ENCODE measurements at places on chromosomes 12 and 14. TPM values are rescaled to one million over a fixed set of nuclear protein-coding genes. Genes with fewer than 3 reads are reported as not detected.

DNA sequence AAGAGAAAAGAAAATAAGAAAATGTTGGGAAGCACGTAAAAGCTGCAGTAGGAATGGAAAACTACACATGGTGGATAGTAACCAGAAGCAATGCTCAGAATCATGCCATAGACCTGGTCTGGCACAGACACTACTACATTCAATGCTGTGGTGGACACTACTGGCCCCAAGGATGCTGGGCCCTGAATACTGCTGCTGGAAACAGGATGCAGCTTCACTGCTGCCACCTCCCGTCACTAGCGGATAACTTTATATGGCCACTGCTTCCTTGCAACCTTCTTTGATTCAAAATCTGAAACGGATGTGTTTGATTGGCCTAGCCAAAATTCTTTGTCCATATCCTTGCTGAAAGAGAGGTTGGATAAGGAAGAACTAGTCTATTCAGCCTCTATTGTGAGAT, 30.7 kb downstream of the ADCY6 start:
- DNase-seq: no peak

DNA sequence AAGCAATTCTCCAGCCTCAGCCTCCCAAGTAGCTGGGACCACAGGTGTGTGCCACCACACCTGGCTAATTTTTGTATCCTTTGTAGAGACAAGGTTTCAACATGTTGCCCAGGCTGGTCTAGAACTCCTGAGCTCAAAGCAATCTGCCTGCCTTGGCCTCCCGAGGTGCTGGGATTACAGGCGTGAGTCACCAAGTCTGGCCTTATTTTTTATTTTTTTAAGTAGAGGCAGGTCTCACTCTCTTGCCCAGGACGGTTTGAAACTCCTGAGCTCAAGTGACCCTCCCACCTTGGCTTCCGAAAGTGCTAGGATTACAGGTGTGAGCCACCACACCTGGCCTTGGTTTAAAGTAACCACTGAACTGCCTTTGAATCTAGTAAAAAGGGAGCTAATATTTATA, 56.8 kb downstream of the SPPL3 start:
- DNase-seq: no peak

GRCh38 chr14:82805892-82806825, 1272.5 kb upstream of the SEL1L start:
- no peak for DNase-seq

- DNase-seq: no peak
These were observed 57.8 kb downstream of the GALNT16 start for GRCh38 chr14:69317780-69318179.

GRCh38 chr12:51320695-51321320, 3.2 kb downstream of the BIN2 start:
- DNase-seq: no peak

DNA sequence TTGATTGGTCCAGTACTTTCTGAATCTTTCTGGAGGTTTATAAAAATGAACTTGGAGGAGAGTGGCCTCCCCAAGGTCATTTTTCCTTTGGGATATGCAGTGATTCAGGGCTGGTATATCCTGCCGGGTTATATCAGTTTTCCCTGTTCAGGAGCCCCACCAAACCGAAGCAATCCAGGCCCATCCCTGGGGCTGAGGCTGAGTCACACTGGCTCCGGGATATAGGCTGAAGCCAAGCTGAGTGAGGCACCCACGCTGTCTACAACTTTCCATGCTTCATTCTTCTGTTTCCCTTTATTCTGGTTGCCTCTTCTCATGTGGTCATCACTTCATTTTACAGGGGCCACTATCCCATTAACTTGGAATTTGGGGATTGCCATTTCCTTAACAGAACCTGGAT, 3.4 kb downstream of the SSPN start:
- DNase-seq: no peak

GRCh38 chr12:47397664-47398281, 308.1 kb downstream of the RPAP3 start:
- DNase-seq: peak; percentile 62

Gene TNFAIP2
- not detected for polyA plus RNA-seq

DNA sequence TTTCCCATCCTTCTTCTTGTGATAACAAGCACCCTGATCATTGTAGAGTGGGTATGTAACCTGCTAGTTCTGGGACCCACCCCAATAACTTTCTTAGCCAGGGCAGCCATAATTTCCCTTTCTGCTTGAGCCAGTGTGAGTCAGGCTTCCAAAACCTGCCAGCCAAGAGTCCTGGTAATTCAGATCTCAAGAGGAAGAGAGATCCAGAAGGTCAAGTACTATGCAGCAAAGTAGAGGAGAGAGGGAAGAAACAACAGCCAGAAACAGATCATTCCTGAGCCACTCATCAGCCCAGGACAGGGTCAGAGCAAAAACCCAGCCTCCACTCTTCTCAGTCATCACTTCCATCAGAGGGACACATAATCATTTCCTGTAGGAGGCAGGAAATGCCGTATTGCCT, 182.0 kb downstream of the DICER1 start:
- no peak for DNase-seq

DNA sequence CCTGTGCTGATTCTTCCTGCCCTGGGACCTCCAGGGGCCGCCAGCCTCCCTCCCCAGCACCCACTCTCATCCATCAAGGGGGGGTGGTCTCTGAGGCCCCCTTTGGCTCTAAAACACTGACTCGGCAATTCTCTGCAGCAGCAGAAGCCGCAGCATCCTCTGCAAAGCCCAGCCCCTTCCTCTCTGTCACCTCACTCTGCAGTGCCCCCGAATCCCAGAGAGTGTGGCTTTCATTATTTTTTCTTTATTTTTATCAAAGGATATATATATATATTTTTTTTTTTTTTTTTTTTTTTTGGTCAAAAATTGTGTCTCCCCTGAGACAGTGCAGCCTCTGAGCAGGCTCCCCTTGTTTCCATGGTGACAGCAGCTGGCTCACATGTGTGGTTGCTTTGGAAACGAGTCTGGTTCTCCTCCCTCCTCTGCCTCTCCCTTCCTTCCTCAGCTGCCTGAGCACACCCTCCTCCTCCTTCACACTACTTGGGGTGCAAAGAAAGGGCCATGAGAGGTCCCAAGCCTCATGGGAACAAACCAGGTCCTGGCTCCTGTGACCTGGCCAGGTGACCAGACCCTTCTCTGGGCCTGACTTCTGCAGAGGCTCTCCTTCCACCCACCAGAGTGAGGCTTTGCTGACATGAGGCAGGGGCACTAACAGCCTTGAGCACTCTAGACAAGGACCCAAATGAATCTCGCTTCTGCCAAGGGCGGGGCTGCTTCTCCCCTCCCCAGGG, 100.5 kb downstream of the LRRC74A start:
- DNase-seq: peak; percentile 84

- DNase-seq: peak; percentile 53
These were observed 2.4 kb upstream of the RNASE7 start for GRCh38 chr14:21039585-21040369.

Gene PPP2R5C
- polyA plus RNA-seq: 342 TPM

Gene GLI1
- 0.32 TPM for polyA plus RNA-seq

Gene DEGS2
- 0.72 TPM for polyA plus RNA-seq

DNA sequence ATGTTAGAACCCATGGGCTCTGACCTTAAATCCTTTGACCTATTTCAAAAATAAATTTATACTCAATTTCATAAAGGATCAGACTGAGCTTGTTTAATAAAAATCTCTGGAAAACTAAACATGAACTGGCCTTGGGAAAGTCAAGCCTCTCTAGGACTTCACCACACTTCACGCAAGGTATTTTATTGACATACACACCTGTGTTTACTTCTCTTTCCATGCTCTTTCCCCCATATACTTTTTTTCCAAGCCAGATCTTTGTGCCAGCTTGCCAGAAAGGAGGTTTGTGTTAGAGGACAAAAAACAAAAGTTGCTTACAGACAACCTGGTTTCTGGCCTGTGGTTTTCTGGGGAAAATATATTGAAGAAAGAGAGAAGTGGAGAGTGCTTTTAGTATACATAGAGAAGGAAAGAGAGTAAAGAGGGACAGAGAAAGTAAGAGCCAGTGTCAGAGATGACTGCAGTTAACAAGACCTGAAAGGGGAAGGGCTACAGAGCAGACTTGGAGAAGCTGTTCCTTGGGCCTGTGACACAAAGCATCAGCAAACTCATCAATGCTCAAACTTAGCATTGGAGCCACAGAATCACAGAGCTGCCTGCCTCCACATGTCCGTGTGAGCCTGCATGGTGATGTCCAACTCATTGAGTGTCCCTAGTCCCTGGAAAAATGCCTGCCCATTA, 77.3 kb upstream of the TMTC2 start:
- DNase-seq: no peak

DNA sequence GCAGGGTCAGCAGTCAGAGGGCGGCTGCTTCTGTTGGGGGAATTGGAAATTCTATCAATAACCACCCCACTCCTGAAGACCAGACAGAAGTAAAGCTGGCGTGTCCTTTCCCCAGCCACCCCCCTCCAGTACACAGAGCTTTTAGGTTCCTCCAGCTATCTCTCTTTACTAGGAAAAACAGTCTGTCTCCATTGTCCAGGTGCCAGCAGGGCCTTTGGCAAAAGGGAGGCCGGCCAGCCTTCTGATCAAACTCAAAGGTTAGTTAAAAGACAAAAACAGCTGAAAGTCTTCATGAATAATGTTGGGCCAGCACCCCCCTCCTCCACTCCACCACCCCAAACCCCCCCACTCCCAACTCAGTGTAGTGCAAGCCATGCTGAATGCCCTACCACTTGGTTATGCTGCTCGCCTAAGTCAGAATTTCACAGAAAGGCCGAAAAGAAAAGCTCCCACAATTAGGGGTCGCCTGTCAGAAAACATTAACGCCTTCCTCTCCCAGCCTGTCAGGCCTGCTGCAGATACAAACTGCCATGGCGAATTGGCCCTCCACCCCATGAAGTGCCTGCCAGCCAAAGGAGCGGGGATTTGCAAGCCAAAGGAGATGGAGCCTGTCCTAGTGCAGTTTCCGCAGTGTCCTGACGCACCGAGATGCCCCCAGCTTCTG, 8.9 kb downstream of the ASCL1 start:
- no peak for DNase-seq

DNA sequence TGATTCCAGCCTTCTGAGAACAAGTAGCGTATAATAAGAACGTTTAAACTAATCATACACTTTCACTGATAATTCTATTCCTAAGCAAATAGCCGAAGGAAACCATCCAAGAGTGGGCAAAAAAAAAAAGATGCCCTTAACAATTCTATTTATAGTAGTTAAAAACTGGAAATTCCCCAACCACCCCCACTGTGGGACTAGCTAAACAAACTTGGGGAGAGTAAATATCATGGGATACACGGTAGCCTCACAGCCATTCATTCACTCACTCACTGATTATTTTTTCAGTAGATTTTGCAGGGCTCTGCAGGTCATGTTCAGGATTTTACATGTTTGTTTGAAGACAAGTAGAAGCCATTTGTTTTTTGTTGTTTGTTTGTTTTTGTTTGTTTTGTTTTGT, 197.0 kb downstream of the ETV6 start:
- DNase-seq: no peak

DNA sequence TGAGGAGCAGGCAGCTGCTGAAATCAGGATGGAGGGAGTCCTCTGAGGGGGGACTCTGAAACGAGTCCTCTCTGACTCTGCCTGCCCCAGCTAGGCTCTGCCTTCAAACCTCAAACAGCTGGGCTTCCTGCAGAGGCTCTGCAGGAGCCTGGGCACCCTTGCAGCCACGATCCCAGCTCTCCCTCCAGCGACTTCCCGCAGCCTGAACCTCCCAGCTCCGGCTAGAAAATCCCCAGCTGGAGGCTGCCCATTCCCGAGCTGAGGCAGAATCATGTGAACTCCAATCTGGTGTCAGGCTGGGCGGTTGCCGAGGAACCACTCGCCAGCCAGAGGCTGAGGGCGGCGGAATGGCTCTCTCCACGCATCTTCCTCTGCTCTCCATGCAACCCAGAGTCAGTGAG, at the start of gene GPR68:
Gene GPR68 (minus strand): TSS at position 204 of the 401 bp plus-strand sequence. CDS start 9,654 bp downstream, outside the sequence.
- DNase-seq: no peak

Gene FAM181A
- polyA plus RNA-seq: not detected

GRCh38 chr14:38339696-38340095, 83.8 kb upstream of the CLEC14A start:
- DNase-seq: no peak

Gene CLEC2A
- not detected for polyA plus RNA-seq

GRCh38 chr12:108419949-108420348, 80.8 kb upstream of the CMKLR1 start:
- no peak for DNase-seq

Gene PMEL
- polyA plus RNA-seq: not detected

GRCh38 chr12:46387670-46388069, 15.1 kb upstream of the SLC38A2 start:
- DNase-seq: no peak

DNA sequence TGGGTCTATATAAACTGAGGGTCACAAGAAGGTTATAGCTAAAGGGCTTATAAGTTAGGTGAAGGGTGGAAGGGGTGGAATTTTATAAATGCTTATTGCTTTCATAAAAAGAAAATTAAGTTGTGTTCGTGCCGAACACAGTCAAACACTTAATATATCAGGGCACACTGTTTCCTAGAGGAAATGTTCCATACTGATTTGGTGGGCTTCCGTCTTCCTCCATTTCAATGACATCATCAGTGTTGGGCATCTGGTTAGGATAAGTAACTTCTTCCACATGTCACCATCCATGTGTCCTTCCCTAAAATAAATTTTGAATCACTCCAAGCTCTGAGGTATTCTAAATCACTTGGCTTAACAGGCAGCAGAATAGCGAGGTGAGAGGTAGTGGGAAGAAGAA, 466.4 kb downstream of the MED13L start:
- no peak for DNase-seq

- no peak for DNase-seq
These were observed 153.4 kb downstream of the FUT8 start for GRCh38 chr14:65565948-65566347.

DNA sequence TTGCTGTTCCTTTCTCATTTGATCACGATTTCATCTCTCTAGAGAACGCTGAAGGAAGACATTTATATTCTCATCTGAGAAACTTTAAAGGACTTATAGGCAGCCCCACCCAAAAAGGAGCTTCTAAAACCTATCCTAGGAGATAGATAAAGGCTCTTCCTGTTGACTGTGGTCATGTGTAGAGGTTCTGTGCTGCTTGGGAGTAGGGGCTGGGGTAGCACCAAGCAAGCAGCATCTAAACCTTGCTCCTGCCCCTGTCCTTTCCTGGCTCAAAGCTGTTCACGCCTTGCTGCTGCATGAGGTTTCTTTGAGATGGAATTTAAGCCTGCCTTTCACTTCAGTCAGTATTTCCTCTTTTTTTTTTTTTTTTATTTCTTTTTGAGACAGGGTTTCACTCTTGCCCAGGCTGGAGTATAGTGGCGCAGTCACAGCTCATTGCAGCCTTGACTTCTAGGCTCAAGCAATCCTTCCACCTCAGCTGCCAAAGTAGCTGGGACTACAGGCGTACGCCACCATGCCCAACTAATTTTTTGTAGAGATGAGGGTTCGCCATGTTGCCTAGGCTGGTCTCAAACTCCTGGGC, 41.4 kb downstream of the RAB35 start:
- DNase-seq: no peak

Gene TNFRSF1A
- polyA plus RNA-seq: 57.1 TPM

DNA sequence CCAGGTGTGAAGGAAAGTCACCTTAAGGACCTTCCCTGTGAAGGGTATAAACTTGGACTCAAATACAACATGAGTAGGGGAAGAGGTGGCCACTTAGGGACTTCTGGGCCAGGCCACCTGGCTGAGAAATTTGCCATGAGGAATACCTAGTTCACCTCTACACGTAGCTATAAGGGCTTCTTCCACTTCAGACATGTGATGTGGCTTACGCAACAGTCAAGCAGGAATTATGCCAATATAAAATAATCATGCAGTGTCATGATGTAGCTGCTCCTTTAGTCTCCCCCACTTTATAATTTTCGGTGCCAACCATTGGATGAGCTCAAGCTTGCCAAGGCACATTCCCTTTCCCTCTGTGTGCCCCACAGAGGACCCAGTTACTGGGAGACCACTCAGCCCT, 166.6 kb upstream of the BCL2L14 start:
- no peak for DNase-seq

Gene MRPL42
- polyA plus RNA-seq: 57.1 TPM

Gene ADAM21
- polyA plus RNA-seq: 0.12 TPM
